ENCODE measurements at places on chromosomes 11 and 22. TPM values are rescaled to one million over a fixed set of nuclear protein-coding genes. Genes with fewer than 3 reads are reported as not detected.
A peak's percentile ranks its signal among the peaks of the same experiment; 100 is the strongest.

DNA sequence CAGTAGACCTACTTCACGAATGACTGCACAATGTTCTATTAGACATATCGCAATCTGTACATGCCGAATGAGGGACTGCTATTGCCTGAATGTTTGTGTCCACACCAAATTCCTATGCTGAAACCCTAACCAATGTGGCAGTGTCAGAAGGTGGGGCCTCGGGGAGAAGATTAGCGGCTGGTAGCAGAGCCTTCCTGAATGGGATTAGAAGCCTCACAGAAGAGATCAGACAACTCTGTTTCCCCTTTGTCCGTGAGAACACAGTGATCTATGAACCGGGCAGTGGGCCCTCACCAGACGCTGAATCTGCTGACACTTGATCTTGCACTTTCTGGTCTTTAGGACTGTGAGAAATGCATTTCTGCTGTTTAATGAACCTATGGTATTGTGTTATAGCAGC lies 33.1 kb downstream of the LRFN4 start:
- peak; percentile 84 for DNase-seq

- no peak for DNase-seq
Measured at GRCh38 chr11:2524446-2525165, 79.8 kb downstream of the KCNQ1 start.

DNA sequence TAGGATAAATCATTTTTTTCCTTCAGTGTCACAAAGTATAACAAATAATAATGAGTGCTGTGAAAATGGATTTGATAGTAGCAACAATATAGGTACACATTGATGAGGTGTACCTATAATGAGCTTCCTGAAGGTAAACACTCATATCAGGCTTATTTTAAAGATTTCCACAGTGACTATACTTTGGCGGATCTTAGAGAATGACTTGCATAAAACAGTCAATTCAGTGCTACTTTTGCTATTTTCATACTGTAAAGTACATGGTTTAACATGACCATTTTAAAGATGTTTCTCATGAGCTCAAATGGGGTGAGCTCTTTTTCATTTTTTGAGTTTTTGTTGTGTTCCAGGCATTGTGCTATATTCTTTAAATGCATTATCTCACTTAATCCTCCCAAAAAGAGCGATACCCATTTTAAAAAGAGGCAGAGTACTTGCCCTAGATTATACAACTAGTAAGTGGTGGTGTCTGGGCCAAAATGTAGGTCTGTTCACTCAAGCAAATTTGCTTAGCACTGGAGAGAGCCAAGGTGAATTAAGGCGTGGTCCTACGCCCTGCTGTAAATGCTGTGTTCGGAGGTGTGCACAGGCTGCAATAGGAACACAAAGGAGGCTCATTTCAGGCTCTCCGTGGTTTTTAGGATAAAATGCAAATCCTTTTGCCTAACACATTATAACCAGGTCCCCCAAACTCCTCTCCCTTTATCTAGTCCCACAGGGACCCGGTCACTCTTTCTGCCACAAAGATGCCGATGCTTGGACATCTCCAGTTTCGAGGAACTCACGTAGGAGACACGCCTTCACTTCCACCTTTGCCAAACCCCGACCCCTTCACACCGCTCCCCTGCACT lies 617 bp upstream of the ALKBH3 start:
- DNase-seq, result no peak

DNA sequence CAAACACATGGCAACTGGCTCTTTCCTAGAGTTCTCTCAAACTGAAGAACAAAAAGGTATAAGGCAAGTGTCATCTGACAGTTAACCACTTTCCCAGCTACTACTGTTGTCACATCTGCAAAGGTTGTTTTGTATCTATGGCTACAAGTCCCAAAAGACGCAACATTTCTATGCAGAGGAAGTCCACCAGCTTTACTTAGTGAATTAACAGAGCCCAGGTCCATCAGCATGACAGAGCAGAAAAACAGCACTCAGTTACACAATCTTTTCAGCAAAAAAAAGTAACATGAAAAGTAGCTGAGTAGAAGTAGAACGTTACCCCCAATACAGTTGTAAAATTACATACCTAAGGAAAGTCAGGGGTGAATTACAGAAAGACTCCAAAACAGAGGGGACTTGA lies 12.1 kb downstream of the CPSF7 start:
- no peak for DNase-seq

DNA sequence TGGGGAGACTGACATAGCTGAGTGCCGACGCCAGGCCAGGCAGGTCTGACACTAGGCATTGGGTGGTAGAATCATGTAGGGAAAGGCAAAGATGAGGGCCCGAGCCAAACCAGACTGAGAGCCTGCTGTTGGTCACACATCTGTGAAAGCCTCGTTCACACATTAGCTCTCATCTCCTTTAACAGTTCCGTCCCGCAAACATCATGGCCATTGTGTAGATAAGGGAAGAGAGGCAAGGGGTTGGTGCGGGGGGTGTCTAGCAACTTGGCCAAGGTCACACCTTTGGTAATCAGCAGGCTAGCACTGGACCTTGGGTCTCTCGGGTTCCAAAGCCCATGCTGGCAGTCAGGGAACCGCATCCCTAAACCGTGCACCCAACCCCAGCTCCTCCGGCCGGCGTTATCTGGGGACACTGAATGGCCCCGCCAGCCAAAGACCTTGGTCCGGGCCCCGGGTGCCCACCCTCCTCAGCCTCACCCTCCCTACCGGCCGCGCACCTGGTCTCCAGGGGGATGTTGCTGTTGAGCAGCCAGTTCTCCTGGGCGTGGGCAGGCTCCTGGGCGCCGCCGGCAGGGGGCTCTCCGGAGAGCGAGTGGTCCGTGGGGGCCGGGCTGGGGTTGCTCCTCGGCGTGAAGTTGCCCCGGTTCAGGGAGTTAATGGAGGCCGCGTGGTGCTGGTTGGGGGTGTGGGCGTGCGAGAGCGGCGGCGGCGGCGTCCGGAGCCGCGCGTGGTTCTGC lies 328.3 kb upstream of the NARS2 start:
- no peak for DNase-seq

Gene RAB36
- 2.1 TPM for total RNA-seq

Gene INPP5J
- 1.5 TPM for total RNA-seq

Gene KCNJ11
- 5.0 TPM for total RNA-seq

Gene IL17REL
- not detected for total RNA-seq

Gene MAPK8IP1
- 11.0 TPM for total RNA-seq
